ENCODE measurements at places on chromosomes 12 and 14.

DNA sequence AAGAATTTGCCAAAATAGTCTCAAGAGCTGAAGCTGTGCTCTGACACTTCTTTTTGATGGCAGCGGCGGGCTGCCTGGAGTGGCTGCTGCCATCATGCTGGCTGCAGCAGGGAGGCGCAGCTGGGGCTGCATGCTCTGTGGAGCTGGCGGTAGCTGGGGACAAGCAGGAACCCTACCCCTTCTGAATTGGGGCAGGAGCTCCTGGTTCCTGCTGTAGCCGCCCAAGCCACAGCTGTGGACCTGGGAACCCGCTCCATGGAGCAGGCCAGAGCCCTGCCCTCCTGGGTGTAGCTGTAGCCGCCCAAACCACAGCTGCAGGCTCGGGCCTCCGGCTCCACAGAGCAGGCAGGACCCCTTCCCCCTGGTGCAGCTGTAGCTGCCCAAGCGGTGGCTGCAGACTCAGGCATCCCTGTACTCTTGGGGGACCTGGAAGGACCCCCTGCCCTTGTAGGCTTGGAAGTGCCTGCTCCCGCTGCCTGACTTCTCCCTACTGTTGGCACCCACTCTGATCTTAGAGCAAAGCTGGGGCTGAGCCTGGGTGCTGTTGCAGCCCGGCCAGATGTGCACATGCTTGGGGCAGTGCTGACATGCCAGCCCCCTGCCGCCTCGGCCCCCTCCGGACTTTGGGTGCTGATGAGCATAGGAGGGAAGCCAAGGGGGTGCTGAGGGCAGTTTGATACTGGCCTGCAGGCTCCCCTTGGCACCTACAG lies 33.3 kb downstream of the APAF1 start:
- H3K27ac ChIP-seq = no peak overlapping the region
- no peak overlapping the region for H3K4me3 ChIP-seq
- no peaks in the 10 kb centered on the region for H3K27me3 ChIP-seq
- no peaks in the 10 kb centered on the region for H3K4me1 ChIP-seq

- no peak for DNase-seq
- no peak overlapping the region for H3K4me3 ChIP-seq
- peaks cover 2% of the 10 kb centered on the region for H3K4me1 ChIP-seq
- peaks cover 76% of the 10 kb centered on the region for H3K36me3 ChIP-seq
- no peak overlapping the region for H3K27ac ChIP-seq
These were observed 7.2 kb downstream of the MBD6 start for GRCh38 chr12:57529831-57530230.

GRCh38 chr14:61300754-61301153 lies 19.6 kb upstream of the TMEM30B start:
- H3K27ac ChIP-seq = no peak overlapping the region
- H3K27me3 ChIP-seq = no peaks in the 10 kb centered on the region
- DNase-seq = no peak
- H3K4me3 ChIP-seq = no peak overlapping the region
- peaks cover 7% of the 10 kb centered on the region for H3K4me1 ChIP-seq

- no peak for DNase-seq
- no peaks in the 10 kb centered on the region for H3K36me3 ChIP-seq
- no peaks in the 10 kb centered on the region for H3K27me3 ChIP-seq
- no peak overlapping the region for H3K27ac ChIP-seq
These were observed 44.2 kb downstream of the SLC6A12 start for GRCh38 chr12:169528-170370.

DNA sequence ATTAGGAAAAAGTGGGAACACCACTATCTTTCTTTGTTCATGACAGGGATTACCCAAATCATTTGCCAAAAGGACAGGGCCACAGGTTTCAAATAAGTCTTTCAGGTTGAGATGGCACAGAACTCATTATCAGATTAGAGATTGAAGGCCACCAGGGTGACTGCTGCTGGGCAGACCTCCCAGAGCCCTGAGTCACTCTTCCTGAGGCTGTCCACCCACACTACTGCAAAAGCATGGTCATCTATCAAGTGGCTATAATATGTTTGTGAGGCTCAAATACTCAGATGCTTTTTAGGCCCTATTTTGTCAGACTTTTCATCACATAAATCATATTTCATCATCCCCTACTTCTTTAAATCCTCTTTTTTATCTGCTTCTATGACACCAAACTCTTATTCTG lies 155.3 kb upstream of the CCDC196 start:
- no peak overlapping the region for H3K27ac ChIP-seq
- no peak overlapping the region for H3K4me3 ChIP-seq
- no peaks in the 10 kb centered on the region for H3K4me1 ChIP-seq
- no peaks in the 10 kb centered on the region for H3K36me3 ChIP-seq

GRCh38 chr12:41497409-41497808 lies 309.3 kb downstream of the PDZRN4 start:
- no peaks in the 10 kb centered on the region for H3K36me3 ChIP-seq
- no peak overlapping the region for H3K27ac ChIP-seq
- no peaks in the 10 kb centered on the region for H3K27me3 ChIP-seq
- DNase-seq = no peak

- no peak overlapping the region for H3K4me3 ChIP-seq
- no peaks in the 10 kb centered on the region for H3K4me1 ChIP-seq
- DNase-seq = no peak
- H3K27ac ChIP-seq = no peak overlapping the region
- no peaks in the 10 kb centered on the region for H3K27me3 ChIP-seq
These were observed 204.4 kb downstream of the SYT1 start for GRCh38 chr12:79069009-79069408.

- peaks cover 21% of the 10 kb centered on the region for H3K36me3 ChIP-seq
- no peak overlapping the region for H3K27ac ChIP-seq
- H3K27me3 ChIP-seq = no peaks in the 10 kb centered on the region
- H3K4me3 ChIP-seq = peak overlapping the region; percentile 13
These were observed 33.6 kb downstream of the PRORP start for GRCh38 chr14:35155962-35156361.

- peaks cover 19% of the 10 kb centered on the region for H3K27me3 ChIP-seq
- H3K4me3 ChIP-seq = no peak overlapping the region
These were observed 142.9 kb upstream of the TMPO start for GRCh38 chr12:98372340-98373024.

- no peaks in the 10 kb centered on the region for H3K4me1 ChIP-seq
- peaks cover 5% of the 10 kb centered on the region for H3K36me3 ChIP-seq
- H3K27ac ChIP-seq = no peak overlapping the region
- H3K4me3 ChIP-seq = no peak overlapping the region
These were observed 399.9 kb upstream of the RGS6 start for GRCh38 chr14:71532344-71532743.

GRCh38 chr12:46983393-46983793 lies 96.0 kb upstream of the PCED1B start:
- no peak overlapping the region for H3K4me3 ChIP-seq
- DNase-seq = no peak
- H3K4me1 ChIP-seq = no peaks in the 10 kb centered on the region
- H3K27me3 ChIP-seq = peaks cover 8% of the 10 kb centered on the region
- H3K27ac ChIP-seq = no peak overlapping the region
- H3K36me3 ChIP-seq = no peaks in the 10 kb centered on the region

DNA sequence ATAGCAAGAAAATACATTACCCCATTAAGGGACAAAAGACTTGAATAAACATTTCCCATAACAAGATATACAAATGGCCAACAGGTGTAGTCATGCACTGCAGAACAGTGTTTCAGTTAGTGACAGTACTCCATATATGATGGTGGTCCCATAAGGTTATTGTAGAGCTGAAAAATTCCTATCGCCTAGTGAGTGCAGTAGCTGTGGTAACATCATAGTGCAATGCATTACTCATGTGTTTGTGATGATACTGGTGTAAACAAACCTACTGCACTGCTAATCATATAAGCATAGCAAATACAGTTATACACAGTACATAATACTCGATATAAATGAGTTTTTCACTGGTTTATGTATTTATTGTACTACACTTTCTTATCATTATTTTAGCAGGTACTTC lies 168.7 kb downstream of the C12orf75 start:
- H3K4me3 ChIP-seq = no peak overlapping the region
- no peak overlapping the region for H3K27ac ChIP-seq
- H3K4me1 ChIP-seq = no peaks in the 10 kb centered on the region
- DNase-seq = no peak

GRCh38 chr14:32657081-32657480 lies 281.6 kb upstream of the NPAS3 start:
- DNase-seq = no peak
- H3K4me3 ChIP-seq = no peak overlapping the region
- H3K4me1 ChIP-seq = no peaks in the 10 kb centered on the region
- no peaks in the 10 kb centered on the region for H3K27me3 ChIP-seq
- no peak overlapping the region for H3K27ac ChIP-seq
- H3K36me3 ChIP-seq = no peaks in the 10 kb centered on the region

- H3K4me3 ChIP-seq = no peak overlapping the region
- no peaks in the 10 kb centered on the region for H3K27me3 ChIP-seq
- no peaks in the 10 kb centered on the region for H3K36me3 ChIP-seq
- H3K4me1 ChIP-seq = no peaks in the 10 kb centered on the region
- H3K27ac ChIP-seq = no peak overlapping the region
These were observed 610.9 kb downstream of the DIO2 start for GRCh38 chr14:79600406-79600805.

DNA sequence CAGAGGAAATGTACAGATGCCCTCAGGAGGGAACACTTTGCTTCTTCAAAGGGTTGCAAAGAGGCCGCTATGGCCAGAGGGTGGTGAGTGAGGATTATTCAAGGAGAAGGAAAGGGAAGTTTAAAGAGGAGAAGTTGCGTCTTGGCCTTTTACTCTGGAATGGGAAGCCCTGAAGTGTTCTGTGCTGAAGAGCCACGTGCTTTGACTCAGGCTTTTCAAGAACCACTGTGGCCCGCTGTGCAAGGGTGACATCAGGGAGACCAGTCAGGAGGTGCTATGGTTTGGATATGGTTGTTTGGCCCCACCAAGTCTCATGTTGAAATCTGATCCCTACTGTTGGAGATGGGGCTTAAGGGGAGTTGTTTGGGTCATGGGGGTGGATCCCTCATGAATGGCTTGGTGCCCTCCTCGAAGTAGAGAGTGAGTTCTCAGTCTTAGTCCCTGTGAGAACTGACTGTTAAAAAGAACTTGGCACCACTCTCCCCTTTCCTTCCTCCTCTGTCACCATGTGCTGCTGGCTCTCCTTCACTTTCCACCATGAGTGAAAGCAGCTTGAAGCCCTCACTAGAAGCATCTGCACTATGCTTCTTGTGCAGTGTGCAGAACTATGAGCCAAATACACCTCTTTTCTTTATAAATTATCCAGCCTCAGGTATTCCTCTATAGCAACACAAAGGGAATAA lies 66.1 kb upstream of the DUSP6 start:
- peaks cover 4% of the 10 kb centered on the region for H3K36me3 ChIP-seq
- H3K4me3 ChIP-seq = no peak overlapping the region
- no peak for DNase-seq
- no peak overlapping the region for H3K27ac ChIP-seq
- no peaks in the 10 kb centered on the region for H3K27me3 ChIP-seq

- H3K27me3 ChIP-seq = no peaks in the 10 kb centered on the region
- DNase-seq = peak; percentile 84
These were observed 23.1 kb downstream of the BICDL1 start for GRCh38 chr12:120012067-120012621.

- H3K27ac ChIP-seq = no peak overlapping the region
- H3K36me3 ChIP-seq = no peaks in the 10 kb centered on the region
- H3K27me3 ChIP-seq = no peaks in the 10 kb centered on the region
- no peak overlapping the region for H3K4me3 ChIP-seq
- no peak for DNase-seq
- no peaks in the 10 kb centered on the region for H3K4me1 ChIP-seq
These were observed 166.6 kb upstream of the FLRT2 start for GRCh38 chr14:85363358-85363757.

DNA sequence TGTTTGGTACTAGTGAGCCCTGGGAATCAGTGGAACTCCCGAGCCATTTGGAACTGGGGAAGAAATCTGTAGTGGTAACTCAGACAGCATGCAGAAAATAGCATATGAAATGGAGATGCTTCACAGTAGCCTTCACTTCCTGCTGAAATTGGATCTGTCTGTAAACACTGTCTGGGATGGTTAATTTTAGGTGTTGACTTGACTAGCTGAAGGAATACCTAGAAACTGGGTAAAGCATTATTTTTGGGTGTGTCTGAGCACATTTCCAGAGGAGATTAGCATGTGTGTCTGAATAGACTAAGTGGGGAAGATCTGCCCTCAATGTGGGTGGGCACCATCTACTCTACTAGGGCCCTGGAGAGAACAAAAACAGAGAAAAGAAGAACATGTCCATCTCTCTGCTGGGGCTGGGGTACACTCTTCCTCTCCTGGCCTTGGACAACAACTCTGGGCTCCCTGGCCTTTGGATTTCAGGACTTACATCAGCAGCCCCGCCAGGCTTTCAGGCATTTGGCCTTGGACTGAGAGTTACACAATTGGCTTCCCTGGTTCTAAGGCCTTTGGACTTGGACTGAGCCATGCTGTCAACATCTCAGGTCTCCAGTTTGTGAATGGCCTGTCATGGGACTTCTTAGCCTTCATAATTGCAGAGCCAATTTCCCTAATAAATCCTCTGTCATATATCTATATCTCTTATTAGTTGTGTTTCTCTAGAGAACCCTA lies 14.0 kb upstream of the CRADD start:
- no peak overlapping the region for H3K27ac ChIP-seq
- no peaks in the 10 kb centered on the region for H3K4me1 ChIP-seq
- no peaks in the 10 kb centered on the region for H3K36me3 ChIP-seq
- peak; percentile 6 for DNase-seq
- H3K27me3 ChIP-seq = peaks cover 2% of the 10 kb centered on the region

GRCh38 chr12:15936751-15937150 lies 25.6 kb downstream of the DERA start:
- no peaks in the 10 kb centered on the region for H3K27me3 ChIP-seq
- H3K27ac ChIP-seq = no peak overlapping the region
- H3K4me1 ChIP-seq = no peaks in the 10 kb centered on the region
- no peak for DNase-seq

- H3K4me3 ChIP-seq = no peak overlapping the region
- H3K4me1 ChIP-seq = no peaks in the 10 kb centered on the region
- H3K27ac ChIP-seq = no peak overlapping the region
- no peaks in the 10 kb centered on the region for H3K36me3 ChIP-seq
These were observed 19.4 kb downstream of the MYRFL start for GRCh38 chr12:69844416-69844815.

DNA sequence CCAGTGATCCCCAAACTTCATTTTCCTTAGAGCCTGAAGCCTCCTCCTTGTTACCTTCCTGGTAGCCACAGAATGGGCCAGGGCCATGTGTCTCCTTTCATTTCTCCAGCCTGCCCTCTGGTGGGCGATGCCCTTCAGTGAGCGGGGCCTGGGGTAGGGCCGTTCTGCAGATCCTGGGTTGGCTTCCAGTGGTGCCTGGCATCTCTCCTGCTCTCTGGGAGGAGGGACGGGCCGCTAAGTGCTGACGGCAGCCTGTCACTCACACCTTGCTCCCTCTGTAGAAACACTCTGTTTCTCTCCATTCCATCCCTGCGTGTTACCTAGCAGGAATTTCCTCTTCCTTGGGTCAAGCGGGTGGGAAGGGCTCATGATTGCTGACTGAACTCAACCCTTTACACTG lies 232.1 kb downstream of the CACNA1C start:
- H3K4me1 ChIP-seq = no peaks in the 10 kb centered on the region
- no peak overlapping the region for H3K4me3 ChIP-seq
- H3K27ac ChIP-seq = no peak overlapping the region
- DNase-seq = no peak
- no peaks in the 10 kb centered on the region for H3K36me3 ChIP-seq

GRCh38 chr12:61956545-61956944 lies 303.7 kb upstream of the USP15 start:
- no peak for DNase-seq
- no peaks in the 10 kb centered on the region for H3K27me3 ChIP-seq
- H3K4me3 ChIP-seq = no peak overlapping the region
- no peaks in the 10 kb centered on the region for H3K4me1 ChIP-seq
- H3K27ac ChIP-seq = no peak overlapping the region
